ENCODE measurements at places on chromosomes 6 and 20.

GRCh38 chr20:58498470-58499068, 16.6 kb downstream of the APCDD1L start:
- no peak for DNase-seq

GRCh38 chr6:81002126-81002525, 750.4 kb downstream of the TENT5A start:
- peak; percentile 8 for DNase-seq

DNA sequence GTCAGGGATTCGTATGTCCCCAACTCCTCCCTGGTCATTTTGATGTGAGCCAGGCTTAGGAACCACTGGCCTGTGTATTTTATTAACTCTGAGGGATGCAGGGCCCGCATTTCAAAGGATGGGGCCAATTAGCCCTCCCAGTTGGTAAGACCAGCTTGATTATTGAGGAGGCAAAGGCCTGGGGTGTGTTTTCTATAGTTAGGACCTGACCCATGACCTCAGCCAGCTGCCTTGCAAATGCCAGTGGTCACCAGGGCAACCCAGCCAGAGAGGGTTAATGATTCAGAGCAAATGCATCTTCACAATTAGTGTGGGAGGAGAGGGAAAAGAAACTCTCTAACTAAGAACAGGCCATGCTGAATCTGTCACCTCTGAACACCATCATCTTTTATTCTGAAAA, 835.4 kb downstream of the MAFB start:
- DNase-seq: peak; percentile 50

DNA sequence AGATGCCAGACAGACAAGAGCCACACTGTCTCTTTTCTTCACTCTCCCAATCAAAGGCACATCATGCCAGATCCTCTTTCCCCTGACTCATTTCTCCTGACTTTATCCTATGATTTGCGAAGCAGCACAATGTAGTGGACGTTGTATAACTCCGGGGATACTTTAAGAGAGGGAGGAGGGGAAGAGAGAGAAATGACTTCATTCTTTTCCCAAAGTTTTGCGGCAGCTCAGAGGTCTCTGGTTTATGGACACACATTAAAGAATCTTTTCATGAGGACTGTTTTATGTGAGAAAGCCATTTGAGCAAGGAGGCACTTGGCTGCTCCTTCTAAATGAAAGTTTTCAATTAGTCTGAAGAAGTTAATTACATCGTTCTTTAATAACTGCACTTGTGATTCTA, 75.1 kb upstream of the MC3R start:
- DNase-seq: no peak

DNA sequence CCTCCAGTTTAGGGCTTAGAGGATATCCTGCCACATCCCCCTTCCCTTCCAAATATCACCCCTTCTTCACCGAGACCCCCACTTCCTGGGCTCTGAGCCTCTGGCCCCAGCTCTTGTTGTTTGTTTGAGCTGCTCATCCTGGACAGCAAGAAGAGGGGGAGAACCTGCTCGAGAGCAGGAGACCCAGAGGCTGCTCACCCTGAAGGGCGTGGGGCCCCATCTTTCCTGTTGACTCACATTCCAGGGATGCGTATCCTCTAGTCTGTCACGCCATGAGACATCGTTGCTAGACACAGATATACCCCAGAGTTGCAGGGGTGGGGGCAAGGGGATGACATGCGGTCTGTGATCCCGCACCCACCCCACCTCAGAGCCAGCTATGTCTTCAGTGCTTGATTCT, 5.7 kb upstream of the TNXB start:
- no peak for DNase-seq

GRCh38 chr6:111875741-111876140, 2.5 kb upstream of the FYN start:
- DNase-seq: no peak

DNA sequence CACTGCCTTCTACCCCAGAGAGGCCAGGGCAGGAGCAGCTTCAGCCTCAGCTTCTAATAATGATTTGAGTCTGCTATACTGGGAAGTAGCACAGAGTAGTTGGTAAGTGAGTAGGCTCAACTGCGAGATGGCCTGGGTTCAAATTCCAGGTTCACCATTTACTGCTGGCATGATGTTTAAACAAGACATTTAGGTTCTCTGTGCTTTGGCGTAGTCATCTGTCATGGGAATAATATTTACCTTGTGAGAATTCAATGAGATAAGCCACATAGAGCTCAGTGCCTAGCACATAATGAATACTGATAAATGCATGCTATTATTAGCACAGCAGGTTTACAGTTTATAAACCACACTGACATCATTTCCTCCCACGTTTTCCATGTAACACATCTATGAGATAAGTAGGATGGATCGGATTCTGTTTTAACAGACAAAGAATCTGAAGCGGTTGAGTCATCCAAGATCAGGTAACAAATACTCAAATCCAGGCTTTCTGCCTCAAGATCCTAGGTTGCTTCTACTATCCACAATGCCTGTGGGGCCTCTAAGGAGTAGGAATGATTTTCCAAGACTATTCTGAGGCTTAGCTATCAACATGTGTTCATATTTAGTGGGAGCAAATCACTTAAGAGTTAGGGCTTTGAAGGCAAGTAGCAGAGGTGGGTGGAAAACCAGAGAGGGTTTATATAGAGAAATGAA, 72.9 kb upstream of the DTNBP1 start:
- DNase-seq: peak; percentile 50

DNA sequence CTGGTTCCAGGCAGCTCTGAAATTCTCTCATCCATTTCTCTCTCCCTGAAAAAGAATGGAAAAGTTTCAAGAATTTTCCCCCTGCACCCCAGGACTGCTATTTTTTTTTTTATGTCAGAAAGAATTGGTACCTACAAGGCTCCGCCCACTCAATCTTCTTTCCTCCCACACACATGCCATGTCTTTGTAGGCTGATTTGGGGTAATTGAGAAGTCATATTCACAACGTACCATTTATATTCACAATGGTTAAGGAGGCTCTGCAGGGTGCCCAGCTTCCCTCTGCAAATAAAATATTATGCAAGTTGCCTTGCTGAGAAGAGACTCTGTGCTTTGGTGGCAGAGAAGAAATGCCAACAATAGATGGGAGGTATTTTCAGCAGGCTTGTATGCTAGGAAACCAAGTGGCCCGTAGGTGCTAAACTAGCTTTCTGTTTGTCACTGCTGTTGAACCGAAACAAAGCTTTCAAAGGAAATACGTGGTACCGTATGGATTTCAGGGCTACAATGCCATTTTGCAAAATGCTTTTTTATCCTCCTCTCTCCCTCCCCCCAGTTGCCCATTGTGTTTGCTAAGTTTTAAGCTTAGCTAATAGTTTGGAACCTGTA, 150.0 kb downstream of the PHACTR1 start:
- no peak for DNase-seq

- DNase-seq: no peak
These were observed 131.2 kb upstream of the CDYL start for GRCh38 chr6:4644996-4645395.

GRCh38 chr6:42177514-42178364, 4.6 kb downstream of the GUCA1A start:
- DNase-seq: no peak

DNA sequence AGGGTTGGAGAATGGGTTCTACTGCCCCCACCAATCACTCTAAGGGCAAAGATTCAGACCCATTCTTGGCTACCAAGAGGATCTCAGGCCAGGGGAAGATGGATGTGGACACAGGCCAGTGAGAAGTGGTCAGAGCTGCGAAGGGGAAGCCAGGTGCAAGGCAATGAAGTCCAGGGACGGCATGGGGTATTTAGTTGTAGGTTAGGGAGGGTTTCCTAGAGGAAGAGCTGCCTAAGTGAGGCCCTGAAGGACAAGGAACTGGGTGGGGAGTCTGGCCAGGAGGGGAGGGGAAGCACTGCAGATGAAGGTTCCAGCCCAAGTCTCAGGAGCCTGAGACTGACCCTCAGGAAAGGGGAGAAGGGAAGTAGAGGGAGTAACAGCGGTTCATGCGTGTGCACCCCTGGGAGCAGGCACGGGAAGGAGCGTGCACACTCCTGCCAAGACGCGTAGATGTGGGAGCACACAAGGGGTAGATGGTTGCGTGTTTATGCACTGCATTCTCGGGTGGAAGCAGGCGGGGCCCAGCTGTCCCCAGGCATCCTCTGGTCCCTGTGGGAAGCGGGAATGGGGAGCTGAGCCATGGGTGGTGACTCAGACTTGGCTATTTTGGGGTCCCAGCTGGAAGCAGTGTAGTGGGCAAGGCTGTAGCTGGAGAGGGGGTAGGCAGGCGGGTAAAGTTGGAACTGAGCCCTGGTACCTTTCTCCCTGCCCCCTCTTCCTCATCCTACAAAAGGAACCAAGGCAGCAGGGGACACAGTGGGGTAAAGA, 3.3 kb downstream of the ACTL10 start:
- DNase-seq: no peak

DNA sequence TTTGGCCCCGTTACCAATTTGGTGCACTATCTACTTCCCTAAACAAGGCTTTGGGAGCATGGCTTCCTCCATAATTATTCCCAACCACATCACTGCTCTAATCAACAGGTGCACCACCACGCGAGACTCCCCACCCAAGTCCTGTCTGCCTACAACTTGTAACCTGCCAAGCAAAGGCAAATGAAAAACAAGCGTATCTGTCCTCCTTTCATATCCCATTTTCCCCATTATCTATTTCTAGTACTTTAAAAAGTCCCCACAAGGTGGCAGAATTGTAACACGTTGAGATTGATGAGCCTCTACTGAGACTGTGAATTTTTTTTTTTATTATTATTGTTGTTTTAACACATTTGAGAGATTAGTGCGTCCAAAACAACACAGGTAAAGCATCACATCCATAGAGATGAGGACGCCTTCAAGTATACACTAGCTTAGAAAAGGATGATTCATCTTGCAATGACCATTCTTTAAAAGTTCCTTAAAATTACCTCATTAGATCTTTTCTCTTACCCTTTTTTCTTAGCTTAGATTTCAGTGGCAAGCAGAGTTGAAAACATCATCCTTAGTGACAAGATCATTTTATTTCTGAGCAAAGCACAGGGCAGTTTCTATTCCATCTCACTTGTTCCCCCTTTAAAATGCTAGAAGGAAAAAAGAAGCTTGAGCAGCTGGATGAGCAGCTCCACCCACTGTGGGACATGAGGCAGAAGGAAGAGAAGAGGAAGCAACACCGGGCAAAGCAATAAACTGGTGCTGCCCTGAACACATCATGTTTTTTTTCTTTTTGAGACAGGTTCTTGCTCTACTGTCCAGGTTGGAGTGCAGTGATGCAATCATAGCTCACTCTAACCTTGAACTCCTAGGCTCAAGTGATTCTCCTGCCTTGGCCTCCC, 210.8 kb downstream of the ARHGAP18 start:
- DNase-seq: peak; percentile 72

- peak; percentile 85 for DNase-seq
These were observed 49.2 kb downstream of the FYN start for GRCh38 chr6:111823831-111824607.

DNA sequence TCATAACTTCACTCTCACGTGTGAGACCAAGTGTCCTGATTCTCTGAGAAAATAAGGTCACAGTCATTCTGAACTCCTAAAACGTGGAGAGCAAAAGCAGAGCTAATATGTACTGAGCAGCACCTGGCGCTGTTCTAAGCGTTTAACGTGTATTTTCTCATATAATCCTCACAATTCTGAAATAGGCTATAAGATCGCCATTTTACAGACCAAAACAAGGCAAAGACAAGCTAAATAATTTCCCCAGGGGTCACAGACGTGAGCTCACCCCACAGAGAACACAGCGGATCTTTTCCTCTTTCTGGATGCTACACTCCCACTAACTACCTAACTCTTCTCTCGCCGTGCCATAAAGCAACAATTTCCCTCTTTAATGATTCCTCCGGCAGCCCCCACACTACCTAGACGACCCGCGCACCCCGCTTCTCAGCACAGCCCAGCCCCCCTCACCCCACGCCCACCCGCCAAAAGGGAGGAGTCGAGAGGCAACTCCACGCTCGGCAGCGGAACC, 636 bp downstream of the SUPT3H start:
- DNase-seq: no peak

- DNase-seq: no peak
These were observed 36.0 kb upstream of the MPC1 start for GRCh38 chr6:166418691-166419143.

GRCh38 chr6:159871241-159871640, 19.5 kb upstream of the MAS1 start:
- no peak for DNase-seq

GRCh38 chr6:118562959-118563358, 14.9 kb downstream of the PLN start:
- DNase-seq: peak; percentile 64

DNA sequence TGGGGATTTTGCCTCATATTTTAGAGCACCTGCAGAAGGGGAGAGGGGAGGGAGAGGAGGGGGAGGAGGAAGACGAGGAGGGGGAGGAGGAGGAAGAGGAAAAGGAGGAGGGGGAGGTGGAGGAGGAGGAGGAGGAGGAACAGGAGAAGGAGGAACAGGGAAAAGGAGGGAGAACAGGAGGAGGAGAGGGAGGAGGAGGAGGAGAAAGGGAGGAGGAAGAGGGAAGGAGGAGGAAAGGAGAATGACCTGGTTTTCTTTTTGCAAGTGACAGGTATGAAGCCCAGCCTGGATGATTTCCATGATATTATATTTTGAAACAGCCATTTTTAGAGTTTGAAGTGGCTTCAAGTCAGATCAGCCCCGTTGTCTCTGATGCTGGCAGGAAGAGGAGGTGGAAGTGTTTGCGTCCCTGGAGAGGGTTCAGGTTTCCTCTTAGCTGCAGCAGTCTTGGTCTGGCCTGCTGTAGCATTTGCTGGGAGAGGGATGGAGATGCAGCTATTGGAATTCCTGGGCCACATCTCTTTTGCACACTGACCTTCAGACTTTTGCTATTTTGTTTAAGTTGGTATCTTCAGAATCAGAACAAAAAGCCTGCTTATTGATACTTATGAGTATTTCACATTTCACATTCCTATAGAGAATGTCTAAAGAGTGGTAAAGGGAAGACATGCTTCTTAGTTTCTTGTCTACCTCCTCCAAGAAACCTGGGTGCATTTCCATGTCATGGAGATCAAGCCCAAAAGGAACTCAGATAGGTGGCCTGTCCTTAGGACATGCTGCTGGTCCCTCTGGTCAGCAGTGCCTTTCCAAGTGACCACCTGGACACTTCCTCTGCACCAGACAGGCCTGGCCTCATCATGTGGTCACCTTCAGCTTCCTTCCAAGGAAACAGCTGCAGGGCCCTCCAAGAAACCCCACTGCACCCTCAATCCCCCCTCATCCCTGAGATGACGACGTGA, 54.3 kb upstream of the IYD start:
- no peak for DNase-seq

GRCh38 chr6:1062786-1063545, 248.9 kb upstream of the FOXQ1 start:
- DNase-seq: no peak

- no peak for DNase-seq
These were observed 110.2 kb downstream of the GJA10 start for GRCh38 chr6:90004511-90004910.

- no peak for DNase-seq
These were observed 31.3 kb downstream of the AKIRIN2 start for GRCh38 chr6:87670707-87671106.

GRCh38 chr20:52812231-52812847, 159.8 kb upstream of the TSHZ2 start:
- no peak for DNase-seq

DNA sequence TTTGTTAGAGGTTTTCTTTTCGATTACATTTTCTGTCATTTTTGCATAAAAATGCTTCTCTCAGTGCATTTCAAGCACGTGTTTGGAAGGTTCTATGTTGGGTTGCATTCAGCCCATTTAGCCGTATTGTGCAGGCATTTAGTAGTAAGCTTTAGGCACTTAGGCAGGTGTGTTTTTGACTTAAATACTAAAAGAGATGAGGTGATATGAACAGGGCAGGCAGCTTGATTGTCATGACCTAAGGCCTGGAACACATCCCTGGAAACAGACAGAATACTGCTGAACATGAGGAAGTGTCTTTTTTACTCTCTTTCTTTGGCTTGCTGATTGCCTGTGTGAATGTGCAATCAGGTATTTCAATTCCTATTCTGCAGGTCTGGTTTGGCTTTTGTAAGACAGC, 610.5 kb upstream of the MAN1A1 start:
- no peak for DNase-seq
